ENCODE measurements at places on chromosomes 16 and 17.

DNA sequence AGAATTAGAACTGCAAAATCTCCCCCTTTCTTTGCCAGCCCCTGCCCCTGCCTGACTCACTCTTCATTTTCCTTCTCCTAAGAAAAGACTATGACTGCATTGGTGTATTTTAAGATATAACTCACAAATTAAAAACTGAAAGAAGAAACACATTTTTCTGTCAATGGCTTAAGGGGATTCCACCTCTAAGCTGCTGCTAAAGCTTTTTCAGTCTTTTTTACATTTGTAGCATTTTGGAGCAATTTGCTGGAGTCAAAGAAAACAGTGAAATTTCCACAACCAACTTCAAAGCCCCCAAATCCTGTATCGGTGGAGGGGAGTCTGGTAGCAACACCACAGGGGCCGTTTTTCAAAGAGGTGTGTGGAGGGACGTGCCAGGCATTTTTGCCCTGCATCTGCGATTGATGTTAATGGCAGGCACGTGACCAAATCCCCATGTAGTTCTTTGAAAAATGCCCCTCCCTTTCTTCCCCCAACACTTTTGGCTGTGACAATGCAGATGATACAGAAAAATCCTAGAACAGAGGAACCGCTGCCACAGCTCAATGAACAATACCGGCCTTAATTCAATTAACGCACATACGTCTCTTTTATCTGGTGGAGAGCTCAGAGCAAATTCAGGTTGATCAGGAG is 28.5 kb downstream of the MAF start:
- no peak for DNase-seq
- no peaks in the 10 kb centered on the region for H3K36me3 ChIP-seq
- H3K27me3 ChIP-seq, result no peaks in the 10 kb centered on the region
- no peak overlapping the region for H3K4me3 ChIP-seq
- H3K4me1 ChIP-seq, result no peaks in the 10 kb centered on the region

- H3K27me3 ChIP-seq, result peaks cover 12% of the 10 kb centered on the region
- no peak overlapping the region for H3K27ac ChIP-seq
- no peaks in the 10 kb centered on the region for H3K36me3 ChIP-seq
- H3K4me1 ChIP-seq, result peaks cover 26% of the 10 kb centered on the region
- no peak for DNase-seq
Observed at GRCh38 chr17:38672788-38673706, 1.7 kb downstream of the EPOP start.

DNA sequence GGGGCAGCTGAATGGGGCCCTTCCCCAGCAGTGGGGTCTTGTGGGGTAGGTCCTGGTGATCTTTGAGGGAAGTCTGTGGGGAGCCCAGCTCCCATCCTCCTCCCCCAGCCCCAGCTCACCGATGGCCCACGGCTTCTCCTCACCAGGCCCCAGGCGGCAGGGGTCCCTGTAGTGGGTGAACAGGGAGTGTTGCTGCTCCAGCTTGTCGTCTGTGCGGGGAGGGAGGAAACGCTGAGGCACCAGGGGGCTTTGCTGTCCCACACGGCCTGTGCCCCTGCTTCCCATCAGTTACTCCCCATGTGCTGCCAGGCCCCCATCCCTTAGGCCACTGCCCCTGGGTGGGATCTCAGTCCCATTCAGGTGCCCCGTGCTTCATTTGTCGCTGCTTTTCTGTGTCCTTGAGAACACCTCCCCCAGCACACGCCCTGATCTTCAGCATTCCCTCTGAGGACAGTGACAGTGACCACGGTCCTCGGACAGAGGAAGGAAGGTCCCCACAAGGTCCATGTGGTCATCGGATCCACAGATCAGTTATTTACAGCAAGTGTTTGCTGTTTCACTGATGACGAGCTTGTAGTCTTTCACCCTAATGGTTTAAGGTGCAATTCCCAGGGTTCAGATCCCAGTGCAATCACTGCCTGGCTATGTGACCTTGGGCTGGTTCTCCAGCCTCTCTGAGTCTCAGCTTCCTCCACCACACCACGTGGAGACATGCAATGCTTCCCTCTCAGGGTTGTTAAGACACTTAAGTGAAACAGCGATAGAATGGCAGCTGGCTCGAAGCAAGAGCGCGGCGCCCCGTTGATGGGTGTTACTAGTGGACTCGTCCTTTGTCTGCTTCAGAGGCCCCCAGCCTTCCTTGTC is 53.1 kb downstream of the PRMT7 start:
- no peaks in the 10 kb centered on the region for H3K4me1 ChIP-seq
- no peaks in the 10 kb centered on the region for H3K36me3 ChIP-seq
- DNase-seq, result no peak
- H3K27ac ChIP-seq, result no peak overlapping the region
- H3K27me3 ChIP-seq, result peaks cover 60% of the 10 kb centered on the region
- no peak overlapping the region for H3K4me3 ChIP-seq

DNA sequence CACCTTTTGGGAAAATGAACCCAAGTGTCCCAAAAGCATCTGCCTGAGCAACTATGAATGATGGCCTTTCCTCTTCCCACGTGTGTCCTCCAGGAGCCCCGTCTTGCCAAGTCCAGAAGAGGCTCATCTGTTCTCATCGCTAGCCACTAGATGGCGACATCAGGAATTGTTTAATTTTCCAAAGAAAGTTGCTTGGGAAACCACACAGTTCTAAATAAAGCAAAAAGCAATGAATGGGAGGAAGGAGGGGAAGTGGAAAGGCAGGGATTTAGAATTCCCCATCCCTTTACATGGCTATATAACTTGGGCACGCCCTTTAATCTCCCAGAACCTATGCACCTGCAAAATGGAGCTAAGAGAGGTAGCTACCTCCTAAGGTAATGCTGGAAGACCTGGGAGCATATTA is 9.0 kb upstream of the CDH5 start:
- H3K4me1 ChIP-seq, result peaks cover 46% of the 10 kb centered on the region
- no peak for DNase-seq
- H3K4me3 ChIP-seq, result no peak overlapping the region
- H3K27ac ChIP-seq, result no peak overlapping the region
- no peaks in the 10 kb centered on the region for H3K36me3 ChIP-seq

- H3K4me3 ChIP-seq, result no peak overlapping the region
- no peaks in the 10 kb centered on the region for H3K36me3 ChIP-seq
- DNase-seq, result no peak
Observed at GRCh38 chr17:74424657-74425056, 7.2 kb upstream of the GPRC5C start.

DNA sequence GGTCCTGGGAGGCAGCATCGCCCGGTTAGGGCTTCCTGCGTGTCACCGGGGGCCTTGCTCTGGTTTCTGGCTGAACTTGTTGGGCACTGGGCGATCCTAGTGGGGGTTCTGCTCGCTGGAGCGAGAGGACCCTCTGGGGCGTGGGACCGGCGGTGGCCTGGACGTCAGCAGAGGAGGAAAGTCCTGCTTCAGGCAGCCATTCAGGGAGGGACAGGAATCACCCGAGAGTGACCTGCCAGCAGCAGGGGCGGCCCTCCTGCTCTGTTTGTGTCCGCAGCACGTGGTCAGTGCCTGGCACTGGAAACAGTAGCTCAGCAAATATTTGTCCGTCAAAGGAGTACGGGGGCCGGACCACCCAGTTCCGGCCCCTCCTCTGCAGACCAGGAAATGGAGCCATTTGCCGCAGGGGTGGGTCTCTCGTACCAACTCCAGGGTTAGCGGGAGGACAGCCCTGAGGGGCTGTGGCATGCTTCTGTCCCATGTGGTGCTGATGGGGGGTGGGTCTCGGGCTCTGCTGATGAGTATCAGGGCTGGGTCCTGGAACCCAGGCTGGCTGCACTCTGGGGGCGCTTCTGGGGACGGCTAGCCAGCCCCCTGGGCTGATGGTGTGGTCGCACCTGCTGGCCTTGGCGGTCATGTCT is 48.3 kb downstream of the BAIAP2 start:
- DNase-seq, result no peak
- peak overlapping the region; percentile 80 for H3K27ac ChIP-seq
- H3K36me3 ChIP-seq, result peaks cover 7% of the 10 kb centered on the region
- peaks cover 29% of the 10 kb centered on the region for H3K4me1 ChIP-seq

DNA sequence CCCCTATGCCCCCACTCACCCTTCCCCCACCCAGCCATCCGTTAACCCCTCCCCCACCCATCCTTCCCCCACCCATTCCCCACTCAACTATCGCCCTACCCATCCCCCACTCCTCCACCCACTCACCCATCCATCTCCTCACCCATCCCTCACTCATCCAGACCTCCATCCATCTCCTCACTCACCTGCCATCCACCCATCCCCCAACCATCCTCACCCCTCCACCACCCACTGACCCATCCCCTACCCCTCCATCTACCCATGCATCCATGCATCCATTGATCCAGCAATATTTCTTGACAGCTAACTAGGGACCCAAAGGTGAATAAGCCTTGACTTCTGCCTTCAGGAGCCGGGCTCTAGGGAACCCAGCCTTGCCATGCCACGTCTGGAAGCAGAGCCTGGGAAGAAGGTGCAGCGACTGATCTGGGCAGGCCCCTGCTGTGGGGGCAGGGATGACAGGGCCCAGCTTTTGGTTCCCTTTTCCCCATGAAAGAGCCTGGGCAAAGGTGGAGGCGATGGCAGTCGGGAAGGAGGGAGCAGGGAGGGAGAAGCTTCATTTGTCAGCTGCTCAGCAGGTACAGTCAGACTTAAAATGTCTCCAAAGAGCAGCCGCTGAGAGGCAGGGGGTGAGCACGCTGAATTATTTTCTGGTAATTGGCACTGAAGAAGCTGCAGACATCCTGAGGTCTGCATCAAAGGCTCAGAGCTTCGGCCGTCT is 23.1 kb upstream of the DOC2B start:
- peaks cover 8% of the 10 kb centered on the region for H3K4me1 ChIP-seq
- no peak for DNase-seq
- H3K4me3 ChIP-seq, result no peak overlapping the region
- no peak overlapping the region for H3K27ac ChIP-seq
- no peaks in the 10 kb centered on the region for H3K27me3 ChIP-seq

DNA sequence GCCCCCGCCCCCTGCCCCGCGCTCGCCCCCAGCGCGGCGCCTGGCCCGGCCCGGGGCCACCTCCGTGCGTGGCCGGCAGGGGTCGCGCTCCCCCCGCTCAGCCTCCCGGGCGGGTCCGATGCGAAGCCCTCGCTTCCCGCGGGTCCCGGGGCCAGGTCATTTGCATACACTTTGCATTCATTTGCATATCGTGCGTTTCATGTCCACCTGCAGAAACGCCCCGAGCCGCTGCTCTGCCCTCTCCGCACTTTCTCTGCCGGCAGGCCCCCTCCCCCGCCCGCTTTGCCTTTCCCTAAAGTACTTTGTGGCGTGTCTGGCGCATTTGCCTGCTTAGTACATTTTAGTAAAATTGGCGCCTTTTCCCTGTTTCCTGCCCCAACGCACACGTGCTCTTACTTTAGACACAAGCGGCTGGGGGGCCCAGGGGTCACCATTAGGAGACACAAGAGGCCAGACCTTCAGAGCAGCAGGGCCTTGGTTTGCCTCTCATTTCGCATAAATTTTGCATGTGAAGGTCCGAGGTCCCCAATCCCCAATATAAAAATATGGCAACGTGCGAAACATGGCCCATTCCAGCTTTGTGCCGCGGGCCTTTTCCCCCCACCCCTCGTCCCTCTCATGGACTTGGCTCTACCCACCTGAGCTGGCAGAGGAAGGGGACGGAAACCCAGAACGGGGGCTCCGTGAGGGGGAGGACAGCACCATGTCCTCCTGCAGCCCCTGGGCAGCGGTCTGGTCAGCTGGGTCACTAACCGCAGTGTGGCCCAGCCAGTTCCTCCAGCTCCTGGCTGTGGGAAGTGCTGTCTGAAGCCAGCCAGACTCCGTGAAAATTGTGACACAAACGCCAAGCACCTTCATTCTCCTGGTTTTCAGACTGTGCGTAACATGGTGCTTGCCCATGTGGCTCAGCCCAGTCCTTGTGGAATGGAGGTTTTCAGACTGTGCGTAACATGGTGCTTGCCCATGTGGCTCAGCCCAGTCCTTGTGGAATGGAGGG is 34.8 kb downstream of the CBFA2T3 start:
- H3K36me3 ChIP-seq, result no peaks in the 10 kb centered on the region
- H3K27me3 ChIP-seq, result peaks cover 14% of the 10 kb centered on the region
- DNase-seq, result no peak
- peak overlapping the region; percentile 33 for H3K4me3 ChIP-seq

GRCh38 chr16:13110124-13110796 is 208.9 kb downstream of the SHISA9 start:
- H3K36me3 ChIP-seq, result no peaks in the 10 kb centered on the region
- H3K27me3 ChIP-seq, result no peaks in the 10 kb centered on the region
- no peaks in the 10 kb centered on the region for H3K4me1 ChIP-seq
- no peak overlapping the region for H3K27ac ChIP-seq

DNA sequence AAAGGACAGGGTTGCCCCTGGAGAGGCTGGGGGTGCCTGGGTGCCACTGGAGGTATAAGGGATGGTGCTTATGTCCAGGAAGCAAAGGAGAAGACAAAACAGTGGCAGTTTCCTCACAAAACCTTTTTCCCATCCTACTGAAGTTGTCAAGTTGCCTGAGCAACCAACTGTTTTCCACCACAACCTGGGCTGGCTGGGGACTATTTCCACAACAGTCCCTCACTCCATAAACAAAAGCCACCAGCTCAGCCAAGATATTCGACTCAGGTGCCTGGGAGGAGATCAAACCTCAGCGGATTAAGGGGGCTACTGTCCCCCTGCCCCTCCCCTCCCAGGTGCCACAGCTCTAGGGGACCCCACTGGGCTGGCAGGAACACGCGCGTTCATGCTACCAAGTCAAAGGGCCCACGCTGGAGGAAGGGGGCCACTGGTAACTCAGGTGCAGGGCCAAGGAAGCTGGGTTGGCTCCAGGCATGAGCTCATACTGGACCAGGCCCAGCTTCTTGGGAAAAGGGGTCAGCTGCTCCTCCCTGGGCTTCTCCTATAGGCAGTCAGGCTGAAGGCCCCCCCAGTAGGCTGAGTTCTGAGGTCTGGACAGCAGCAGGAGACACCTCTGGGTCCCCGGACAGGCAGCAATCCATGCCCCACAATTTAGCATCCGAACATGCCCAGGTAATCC is 45.7 kb upstream of the MRPS23 start:
- peak overlapping the region; percentile 93 for H3K27ac ChIP-seq
- H3K36me3 ChIP-seq, result no peaks in the 10 kb centered on the region
- no peaks in the 10 kb centered on the region for H3K27me3 ChIP-seq
- H3K4me3 ChIP-seq, result no peak overlapping the region
- peaks cover 79% of the 10 kb centered on the region for H3K4me1 ChIP-seq

DNA sequence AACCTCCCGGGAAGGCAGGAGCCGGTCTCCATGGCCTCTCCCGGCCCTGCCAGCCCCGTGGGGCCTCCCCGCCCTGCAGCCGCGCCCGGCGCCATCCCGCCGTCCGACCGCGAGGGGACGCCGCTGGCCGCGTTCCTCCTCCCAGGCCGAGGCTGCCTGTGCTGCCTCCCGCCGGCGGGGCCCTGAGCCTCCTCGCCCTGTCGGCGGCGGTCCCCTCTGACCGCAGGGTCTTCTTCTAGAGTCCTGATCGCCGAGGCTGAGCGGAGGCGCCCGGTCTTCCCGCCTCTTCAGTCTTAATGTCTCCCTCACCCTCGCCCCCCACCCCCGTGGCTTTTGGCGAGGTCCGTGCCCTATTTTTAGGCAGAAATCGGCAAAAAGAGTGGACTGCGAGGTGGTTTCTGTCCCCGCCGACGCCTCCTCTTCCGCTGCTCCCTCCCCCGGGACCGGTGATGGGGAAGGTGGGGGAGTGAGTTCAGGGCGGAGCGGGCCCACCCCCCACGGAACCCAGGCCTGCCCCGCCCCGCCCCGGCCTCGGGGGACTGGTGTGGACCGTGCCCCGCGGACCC is 794 bp upstream of the CPNE7 start:
- H3K4me1 ChIP-seq, result peaks cover 23% of the 10 kb centered on the region
- H3K27me3 ChIP-seq, result peaks cover 11% of the 10 kb centered on the region
- no peaks in the 10 kb centered on the region for H3K36me3 ChIP-seq
- DNase-seq, result no peak

GRCh38 chr17:33811004-33811760 is 443.9 kb upstream of the CCL2 start:
- no peak overlapping the region for H3K27ac ChIP-seq
- DNase-seq, result no peak
- no peaks in the 10 kb centered on the region for H3K36me3 ChIP-seq
- H3K4me1 ChIP-seq, result no peaks in the 10 kb centered on the region
- H3K27me3 ChIP-seq, result no peaks in the 10 kb centered on the region

Measured in esophagus squamous epithelium (tissue), 5 donors.